ENCODE measurements at places on chromosomes 5 and 9.

DNA sequence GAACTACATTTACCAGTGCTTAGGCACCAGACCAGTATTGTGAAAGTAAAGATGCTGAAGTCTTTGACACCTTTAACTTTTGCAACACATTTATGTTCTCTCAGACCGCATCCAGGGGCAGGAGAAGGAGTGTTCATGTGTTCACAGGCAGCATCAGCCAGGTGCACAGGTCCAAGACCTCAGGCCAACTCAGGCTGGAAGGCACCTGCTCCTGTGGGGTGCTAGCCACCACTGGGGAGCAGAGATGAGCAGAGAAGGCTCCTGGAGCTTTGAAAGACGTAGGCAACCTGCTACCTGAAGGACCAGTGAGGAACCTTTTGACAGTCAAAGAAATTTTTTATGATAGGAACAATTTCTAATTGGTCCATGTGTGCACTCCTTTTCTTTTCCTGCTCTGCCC, 35.6 kb downstream of the DAPK1 start:
- DNase-seq, result no peak

- no peak for DNase-seq
Measured at GRCh38 chr5:143525176-143525575, 121.7 kb upstream of the NR3C1 start.

DNA sequence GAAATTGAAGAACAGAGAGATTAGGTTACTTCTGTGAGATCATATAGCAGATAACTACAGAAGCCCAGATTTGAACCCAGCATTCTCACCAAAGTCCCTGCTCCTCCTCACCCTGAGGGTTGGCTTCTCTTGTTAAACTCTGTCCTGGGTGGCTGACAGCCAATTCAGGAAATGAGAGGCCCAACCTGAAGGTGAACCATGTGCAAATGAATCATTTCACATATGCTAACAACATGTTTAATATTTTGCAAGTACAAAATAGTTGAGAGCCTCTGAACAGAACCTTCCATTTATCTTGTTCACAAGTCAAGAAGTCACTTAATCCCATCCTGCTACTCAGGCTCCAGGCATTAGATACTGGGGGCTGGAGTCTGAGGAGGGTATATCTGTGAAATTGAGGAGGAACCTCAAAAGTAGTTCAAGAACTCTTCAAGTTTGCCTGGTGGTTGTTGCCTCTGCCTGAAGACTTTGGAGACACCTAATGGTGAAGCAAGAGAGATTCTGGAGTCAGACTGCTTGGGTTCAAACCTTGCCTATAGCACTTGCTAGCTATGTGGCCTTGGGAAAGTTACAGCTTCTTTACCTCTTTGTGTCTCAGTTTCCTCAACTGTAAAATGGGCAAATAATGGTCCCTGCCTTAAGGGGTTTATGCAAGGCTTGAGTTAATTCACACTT, 564.0 kb downstream of the PSAT1 start:
- no peak for DNase-seq

DNA sequence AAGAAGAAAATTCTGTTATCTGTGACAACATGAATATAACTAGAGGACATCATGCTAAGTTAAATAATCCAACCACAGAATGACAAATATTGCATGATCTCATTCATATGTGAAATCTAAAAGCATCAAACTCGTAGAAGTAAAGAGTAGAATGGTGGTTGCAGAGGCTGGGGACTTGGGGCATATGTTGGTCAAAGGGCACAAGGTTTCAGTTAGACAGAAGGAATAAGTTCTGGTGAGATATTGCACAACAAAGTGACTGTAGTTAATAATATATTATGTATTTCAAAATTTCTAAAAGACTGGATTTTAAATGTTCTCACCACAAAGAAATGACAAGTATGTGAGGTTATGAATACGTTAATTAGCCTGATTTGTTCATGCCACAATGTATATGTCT, 24.8 kb downstream of the GRIA1 start:
- DNase-seq, result no peak

DNA sequence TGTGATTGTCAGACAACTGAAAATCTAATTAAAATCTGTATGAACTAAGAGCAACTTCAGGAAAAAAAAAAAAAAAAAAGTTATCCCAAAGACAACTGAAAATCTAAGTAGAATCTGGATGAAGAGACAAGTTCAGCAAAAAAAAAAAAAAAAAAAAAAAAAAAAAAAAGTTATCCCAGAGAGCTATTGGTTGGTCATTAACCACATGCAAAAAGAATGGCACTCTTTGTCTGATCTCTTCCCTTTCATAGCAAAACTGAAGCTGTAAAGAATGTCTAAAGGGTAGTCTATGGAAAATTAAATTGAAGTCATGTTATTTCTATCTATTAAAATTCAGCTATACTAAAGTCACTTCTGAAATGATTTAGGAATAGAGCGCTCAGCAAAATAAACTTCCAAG, 32.9 kb downstream of the STRBP start:
- DNase-seq, result no peak

DNA sequence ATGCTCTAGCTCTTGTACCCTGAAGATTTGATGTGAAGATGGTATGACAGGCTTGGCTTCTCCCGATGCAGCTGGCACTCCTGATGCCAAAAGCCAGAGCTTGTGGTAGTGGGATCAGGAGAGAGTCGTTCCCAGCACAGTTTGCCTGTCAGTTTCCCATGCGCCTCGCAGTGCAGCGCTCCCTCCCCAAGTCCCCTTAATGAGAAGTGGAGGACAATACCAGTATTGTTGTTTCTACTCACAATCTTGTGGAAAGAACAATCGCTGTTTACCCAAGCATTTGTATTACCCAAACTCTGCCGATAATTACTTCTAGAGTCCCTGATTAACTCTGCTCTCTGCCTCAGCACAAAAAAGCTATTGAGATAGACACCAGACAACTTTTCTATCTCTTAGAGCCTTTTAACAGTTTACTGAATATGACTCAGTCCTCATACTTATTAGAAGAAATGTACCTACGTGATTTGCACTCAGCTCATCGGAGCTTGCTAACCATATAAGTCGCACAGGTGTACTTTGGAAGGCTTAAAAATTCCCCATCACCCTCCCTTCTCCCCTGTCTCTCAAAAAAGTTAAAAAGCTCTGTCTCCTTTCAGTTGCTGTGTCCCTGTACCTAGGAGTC, 283.2 kb upstream of the TMEM161B start:
- DNase-seq, result no peak

DNA sequence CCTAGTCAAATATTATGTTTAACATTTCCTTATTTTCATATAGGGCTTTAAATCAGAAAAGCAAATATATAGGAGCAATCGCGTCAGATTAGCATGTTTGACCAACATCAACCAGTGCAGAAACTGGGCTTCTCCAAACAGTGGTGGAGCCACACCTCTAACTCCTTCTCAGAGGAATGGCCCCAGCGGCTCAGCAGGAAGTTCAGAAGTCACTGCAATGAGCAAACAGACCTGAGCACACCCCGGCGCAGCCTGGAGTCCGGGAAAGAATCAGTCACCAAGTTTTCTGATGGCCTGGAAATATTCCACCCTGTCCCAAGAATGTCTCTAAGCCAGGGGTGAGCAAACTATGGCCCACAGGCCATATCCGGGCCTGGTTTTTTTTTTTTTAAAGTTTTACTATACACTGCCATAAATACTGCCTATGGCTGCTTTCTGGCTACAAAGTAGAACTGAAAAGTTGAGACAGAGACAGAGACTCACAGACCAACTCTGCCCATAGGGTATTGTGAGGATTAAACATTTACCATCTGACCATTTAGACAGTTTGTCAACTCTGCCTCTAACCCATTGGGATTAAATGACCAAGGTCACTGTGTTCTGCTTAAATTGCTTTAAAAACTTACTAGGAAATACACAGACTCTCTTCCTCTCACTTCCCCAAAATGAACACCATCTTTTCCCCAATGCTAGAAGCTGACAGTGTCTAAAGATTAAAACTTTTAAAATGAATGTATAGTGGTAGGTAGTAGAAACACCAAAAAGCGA, 5.4 kb downstream of the GOLM1 start:
- no peak for DNase-seq

- no peak for DNase-seq
Measured at GRCh38 chr9:130693101-130693425, 517 bp upstream of the EXOSC2 start.

DNA sequence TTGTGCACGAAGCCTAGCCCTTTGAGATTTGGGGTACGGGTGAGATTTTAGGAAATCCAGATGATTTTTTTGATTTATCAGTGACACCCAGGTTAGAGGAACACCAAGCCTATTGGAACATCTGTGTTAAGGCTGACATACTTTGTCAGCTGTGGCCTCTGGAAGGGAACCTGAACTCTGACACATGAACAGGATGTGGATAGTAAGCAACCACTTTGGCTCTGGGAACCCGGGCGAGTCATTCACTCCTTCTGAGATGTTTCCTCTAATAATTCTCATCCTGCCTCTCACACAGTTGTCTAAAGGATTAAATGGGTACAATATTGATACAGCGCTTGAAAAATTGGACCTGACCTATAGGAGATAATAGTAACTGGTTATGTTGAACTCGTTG, 67.8 kb downstream of the FGF1 start:
- DNase-seq, result no peak

DNA sequence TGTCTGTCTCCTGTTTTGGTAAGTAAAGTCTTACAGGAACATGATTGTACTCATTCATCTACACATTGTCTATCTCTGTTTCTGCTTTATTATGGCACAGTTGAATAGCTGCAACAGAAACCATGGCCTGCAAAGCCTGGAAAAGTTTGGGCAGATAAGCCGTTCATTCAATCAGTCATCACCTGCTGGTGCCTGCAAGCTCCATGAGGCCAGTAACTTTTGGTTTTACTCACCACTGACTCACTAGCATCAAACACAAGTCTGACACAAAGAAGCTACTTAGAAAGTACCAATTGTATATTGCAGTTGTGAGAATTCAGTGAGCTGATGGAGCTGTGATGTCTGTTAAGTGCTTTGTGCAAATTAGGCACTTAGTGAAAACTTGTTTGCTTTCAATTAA, 373.6 kb upstream of the SGCD start:
- DNase-seq, result no peak

- DNase-seq, result no peak
Measured at GRCh38 chr5:7961540-7961939, 92.6 kb downstream of the MTRR start.

DNA sequence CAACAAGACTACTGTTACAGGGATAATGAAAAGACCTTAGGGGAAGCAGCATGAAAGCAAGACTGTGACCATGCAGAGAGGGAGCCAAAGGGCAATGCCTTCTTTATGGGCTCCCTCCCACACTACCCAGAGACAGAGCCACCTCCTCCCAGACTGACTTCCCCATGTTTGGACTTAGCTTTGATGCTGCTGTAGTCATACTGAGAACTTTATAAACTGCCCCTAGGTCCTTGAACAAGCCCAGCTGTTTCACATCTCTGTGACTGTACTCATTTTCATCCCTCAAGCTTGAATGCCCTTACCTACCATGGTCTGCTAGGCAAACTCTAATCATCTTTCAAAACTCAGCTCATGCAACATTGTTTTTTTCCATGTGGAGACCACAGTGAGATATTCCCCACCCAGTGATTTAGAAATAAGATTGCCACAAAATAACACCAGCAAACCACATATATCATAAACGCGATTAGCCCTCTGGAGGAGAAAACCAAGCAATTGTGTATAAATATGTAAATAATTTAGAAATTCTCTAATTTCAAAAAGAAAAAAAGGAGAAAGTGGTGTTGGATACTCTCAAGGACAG, 23.4 kb upstream of the FAM169A start:
- no peak for DNase-seq

DNA sequence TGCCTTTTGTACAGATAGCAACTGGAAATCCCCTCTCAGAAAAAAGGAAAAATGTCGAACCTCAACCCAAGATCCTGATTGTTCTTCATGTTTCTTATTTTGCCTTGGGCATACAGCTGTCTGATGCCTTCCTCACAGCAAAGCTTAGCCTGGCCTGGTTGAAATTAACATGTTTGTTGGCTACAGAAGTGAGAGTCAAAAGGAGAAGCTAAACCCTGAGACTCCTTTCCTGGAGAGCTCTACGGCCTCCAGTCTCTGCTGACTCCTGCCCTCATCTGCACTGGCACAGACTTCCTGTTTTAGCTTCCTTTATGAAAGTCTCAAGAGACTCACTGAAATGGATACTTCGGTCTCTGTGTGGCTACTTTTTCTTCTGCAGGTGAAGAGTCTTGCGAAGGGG, 186.7 kb downstream of the PARP8 start:
- DNase-seq, result no peak

DNA sequence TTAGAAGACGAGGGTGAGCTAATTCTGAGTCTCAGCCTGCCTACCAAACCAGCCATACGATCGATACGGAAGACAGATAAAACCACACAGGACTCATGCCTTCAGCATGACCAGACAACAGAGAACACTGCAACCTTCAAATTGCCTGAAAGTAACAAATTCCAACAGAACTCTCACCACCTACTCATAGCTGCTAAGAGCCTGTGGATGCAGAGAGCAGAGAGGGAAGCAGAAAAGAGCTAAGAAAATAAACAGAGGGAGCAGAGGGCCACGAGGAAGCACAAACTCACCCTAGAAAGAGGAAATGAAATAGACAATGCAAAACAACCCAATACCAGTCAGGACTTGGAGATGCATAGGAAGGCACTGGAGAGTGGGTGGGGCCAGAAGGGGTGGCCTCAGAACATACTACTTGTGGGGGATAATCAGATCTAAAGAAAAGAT, 86.7 kb upstream of the TAS2R1 start:
- no peak for DNase-seq

DNA sequence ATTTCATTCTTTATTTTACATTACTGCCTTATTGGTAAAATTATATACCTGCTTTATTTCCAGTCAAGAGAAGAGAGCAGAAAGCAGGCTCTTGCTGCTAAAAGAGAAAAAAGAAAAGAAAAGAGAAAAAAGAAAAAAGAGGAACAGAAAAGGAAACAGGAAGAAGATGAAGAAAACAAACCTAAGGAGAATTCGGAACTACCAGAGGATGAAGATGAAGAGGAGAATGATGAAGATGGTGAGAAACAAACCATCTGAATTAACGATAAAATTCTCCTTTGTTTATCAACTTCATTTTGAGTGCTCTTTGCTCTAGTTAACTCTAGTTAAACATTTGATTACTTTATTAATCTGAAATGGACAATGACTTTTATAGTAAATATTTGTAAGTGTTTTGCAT, 23.5 kb upstream of the EIF4EBP3 start:
- no peak for DNase-seq

DNA sequence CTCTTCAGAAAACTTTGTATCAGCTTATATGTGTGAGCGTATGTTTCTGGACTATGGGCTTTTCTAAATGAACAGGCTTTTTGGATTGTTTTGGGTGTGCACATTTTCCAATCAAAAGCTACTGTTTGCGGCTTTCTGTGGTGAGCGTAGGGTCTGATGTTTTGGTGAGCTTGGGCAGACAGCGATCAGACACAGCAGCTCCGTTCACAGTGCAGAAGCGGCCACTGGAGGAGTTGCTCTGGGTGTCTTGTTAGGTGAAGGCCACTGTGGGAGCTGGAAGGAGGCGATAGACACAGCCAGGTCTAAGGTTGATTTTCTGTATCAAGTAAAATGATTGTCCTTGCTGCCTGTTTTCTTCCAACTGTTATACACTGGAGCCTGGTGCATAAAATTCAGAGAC, 11.1 kb downstream of the PRRC2B start:
- no peak for DNase-seq

GRCh38 chr5:80246995-80247729, 8.7 kb downstream of the SERINC5 start:
- DNase-seq, result no peak
